ENCODE measurements at places on chromosomes 1 and 21.

DNA sequence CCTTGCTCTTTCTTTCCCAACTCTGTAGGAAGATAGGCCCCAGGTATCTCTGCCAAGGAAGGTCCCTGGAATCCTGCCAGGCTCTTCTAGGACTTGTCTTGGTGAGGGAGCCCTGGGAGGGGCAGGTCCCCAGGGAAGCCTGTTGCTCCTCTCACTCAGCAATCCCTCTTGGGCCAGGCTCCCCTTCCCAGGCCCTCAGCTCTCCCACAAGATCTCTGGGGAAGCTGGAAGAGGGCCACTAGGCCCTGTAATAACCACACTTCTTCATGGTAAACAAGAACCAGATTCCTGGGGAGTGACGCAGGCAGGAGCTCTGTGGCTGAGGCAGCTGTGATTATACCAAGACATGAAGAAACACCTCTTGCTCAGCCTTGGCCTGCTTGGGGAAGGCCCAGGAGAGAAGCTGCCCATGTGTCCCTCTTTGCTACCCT, 9.9 kb upstream of the MAPKAPK2 start:
- peak; percentile 97 for DNase-seq

- DNase-seq, result no peak
These were observed 31.6 kb upstream of the RPTN start for GRCh38 chr1:152190589-152190988.

DNA sequence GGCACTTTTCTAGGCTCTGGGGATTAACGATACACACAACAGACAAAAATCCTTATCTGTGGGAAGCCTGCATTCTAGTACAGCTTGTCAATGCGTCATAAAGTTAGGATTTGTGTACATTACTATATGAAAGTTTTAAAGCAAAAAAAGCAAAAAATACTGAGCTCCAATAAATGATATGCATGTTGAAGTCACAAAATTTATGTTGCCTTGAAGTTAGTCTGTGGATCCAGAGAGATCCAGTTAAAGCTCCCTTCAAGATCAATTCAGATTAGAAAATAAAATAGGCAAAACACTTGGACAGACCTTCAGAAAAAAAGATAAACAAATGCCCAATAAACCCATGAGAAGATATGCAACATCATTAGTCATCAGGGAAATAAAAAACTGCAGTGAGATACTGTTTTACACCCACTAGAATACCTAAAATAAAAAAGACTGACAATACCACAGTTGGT, 33.1 kb upstream of the KCNQ4 start:
- no peak for DNase-seq

DNA sequence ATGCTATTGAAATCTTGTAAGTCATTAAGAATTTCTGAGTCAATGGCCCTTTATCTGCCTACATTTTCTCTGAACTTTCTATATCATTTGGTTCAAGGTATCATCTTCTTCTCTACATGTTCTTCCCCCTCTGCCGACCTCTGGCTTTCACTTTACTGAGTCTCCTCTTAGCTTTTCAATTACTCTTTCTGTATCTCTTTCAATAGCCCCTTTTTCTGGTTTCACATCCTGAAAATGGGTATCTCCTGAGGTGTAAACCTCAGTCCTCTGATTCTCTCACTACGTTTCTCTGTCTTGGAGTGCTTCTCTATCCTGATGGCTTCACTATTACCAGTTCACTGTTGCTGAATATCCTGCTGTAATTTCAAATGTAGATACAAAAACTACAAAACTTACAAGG, 98.9 kb downstream of the LYST start:
- DNase-seq, result no peak

DNA sequence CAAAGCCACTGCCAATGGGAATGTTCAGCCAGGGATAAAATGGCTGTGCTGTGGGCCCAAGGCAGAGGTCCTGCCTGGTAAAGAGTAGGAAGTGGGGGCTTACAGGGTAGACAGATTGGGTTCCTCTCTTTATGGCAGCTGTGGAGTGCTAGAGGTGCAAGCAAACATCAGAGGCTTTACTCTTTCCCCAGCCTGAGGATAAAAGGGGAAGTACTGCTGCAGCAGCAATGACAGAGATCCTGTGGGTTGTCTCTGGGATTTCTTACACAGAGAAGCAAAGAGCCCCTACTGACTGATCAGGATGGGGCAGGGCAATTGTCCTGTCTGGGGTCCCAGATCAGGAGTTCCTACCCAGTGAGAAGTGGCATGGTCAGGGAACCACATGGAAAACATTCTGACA, 54.2 kb downstream of the DRAM2 start:
- DNase-seq, result no peak

- no peak for DNase-seq
These were observed 14.8 kb upstream of the NCMAP start for GRCh38 chr1:24540906-24541710.

GRCh38 chr21:37619464-37619974, 252.9 kb downstream of the DYRK1A start:
- DNase-seq, result no peak

DNA sequence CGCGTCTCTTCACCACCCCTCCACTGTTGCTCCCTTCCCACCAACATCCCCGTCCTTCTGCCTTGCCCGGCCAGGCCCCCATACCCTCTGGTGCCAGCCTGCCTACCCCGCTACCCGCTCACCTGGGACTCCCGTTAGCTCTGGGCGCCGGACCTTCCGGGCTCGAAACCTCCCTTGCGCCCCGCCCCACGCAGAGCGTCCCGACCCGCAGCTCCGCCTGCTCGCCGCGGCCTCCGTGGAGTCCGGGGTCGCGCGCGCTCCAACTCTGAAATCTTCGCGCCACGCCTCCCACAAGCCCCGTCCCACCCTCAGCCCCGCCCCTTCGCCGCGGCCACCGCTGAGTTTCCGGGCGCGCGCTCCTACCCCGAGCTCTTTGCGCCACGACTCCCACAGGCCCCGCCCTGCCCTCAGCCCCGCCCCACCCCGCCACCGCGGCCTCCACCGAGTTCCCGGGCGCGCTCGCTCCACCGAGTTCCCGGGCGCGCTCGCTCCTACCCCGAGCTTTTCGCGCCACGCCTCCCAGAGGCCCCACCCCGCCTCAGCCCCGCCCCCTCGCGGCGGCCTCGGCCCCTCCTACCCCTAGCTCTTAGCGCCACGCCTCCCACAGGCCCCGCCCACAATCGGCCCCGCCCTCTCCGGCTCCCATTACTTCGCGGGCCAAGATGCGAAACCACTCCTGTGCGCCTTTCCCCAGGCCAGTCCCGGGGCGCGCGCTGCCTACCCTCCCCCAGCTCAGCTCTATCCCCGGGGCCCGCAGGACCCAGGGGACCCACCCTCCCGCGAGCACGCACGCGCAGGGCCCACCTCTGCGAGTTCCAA, at the start of gene IFT25:
TSS of gene IFT25 (minus strand) at position 267 of the 819 bp plus-strand sequence. CDS start 5,617 bp downstream, outside the sequence.
- peak; percentile 98 for DNase-seq

- no peak for DNase-seq
These were observed 198.6 kb downstream of the GRIK3 start for GRCh38 chr1:36835696-36836095.

GRCh38 chr1:150809651-150810050, 1.6 kb upstream of the CTSK start:
- no peak for DNase-seq

- peak; percentile 71 for DNase-seq
These were observed 22.7 kb upstream of the PIK3CD start for GRCh38 chr1:9628541-9629444.

DNA sequence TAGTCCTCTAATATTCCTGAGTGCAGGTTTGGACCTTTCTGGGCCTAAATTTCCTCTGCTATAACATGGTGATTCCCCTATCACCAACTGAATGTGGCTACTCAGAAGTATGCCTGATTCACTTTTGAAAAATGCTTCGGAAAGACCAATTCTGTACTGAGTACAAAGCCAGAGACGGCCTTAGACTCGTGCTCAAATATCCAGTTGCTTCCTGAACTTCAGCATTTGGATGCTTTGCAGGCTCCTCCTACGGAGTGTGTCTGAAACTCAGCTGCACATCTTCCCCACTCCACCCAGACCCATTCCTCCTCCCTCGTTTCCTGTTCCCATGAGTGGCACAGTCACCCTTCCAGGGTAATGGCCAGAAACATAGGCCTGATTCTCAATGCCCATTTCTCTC, 98.4 kb upstream of the GADD45A start:
- no peak for DNase-seq

DNA sequence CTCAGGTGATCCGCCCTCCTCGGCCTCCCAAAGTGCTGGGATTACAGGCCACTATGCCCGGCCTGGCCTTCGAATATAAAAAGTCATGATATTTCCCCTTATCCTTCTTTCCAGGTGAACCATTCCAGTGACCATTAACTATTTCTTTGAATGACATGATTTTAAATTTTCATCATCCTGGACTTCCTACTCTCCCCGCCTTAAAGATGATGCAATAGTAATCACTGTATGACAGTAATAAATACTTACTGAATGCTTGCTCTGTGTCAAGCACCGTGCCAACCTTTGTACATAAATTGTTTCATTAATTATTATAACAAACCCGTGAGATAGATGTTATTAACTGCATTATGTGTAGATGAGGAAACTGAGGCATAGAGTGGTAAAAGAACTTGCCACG, 19.9 kb upstream of the ATP1A1 start:
- DNase-seq, result no peak

GRCh38 chr1:174812656-174813055, 187.1 kb upstream of the CACYBP start:
- DNase-seq, result peak; percentile 42

DNA sequence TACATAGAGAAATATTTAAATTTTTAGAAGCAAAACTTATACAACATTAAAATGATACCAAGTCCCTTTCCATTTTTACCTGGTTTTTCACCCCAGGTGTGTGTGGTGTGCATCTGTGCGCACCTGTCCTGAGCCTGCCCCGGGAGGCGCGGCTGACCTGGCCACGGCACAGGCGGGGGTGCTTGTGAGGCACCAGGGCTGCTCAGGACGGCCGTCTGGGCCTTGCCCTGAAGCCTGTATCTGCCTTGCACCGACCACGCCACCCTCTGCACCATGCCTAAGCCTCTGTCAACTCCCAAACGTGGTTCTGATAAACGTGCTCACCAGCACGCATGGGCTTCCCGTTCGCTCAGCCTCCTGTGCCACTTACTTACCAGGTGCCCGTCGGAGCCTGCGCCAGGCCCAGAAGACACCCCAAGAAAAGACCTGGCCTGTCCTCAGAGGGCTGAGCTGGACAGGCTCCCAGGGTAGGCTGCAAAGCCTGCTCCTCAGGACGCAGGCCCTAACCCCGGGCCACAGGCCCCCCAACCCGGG, 20.9 kb downstream of the PANK4 start:
- DNase-seq, result no peak

GRCh38 chr1:910311-910880, 13.3 kb upstream of the SAMD11 start:
- no peak for DNase-seq

DNA sequence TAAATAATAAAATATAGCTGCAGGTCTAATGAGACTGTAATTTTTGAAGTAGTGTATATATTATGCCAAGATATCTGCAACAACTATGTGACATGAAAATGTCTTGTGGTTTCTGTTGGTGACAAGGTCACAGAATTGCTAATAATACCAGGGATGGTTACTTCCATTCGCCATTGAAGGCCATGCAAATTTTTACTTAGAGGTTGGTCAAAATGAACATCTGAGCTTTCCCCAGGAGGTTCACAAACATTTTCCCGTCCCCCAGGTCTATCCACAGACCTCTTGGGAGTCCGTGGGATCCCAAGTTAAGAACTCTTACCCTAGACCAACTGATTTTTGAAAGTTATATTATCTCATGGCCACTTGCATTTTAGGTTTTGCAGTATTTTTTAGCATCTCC, 62.7 kb downstream of the BCL9 start:
- DNase-seq, result no peak

- DNase-seq, result no peak
These were observed 87.3 kb downstream of the RPS6KC1 start for GRCh38 chr1:213138391-213138790.

GRCh38 chr1:206558794-206559671, 51.7 kb downstream of the RASSF5 start:
- no peak for DNase-seq

GRCh38 chr1:71862756-71863155, 419.6 kb downstream of the NEGR1 start:
- DNase-seq, result no peak

DNA sequence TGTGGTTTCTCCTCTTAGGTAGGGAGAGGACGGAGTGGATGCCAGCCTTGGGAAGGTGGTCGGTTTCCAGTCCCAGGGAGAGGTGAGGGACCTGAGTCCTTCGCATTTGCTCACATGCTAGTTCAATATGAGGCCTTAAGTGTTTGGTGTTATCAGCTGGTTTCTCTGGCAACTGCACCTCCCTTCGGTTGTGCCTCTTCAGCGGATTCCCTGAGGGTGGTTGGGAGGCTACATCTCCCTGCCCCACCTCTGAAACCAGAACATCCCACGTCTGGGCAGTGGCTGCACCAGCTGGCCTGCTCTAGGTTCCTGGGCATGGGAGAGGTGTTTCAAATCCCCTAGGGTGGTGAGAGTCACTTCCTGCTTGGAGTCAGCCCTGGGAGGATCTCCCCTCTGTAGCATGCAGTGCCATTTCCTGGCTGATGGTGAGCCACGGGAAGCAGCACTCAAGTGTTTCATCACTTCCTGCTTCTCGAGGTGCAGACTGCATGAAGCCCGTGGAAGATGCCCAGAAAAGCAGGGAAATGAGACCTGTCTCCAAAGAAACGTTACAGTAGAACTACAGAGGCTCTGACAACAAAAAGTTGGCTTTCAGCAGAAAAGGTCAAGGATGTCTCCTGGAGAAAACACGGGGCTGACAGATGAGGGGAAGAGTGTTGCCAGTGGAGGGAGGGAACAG, 4.5 kb downstream of the TMEM125 start:
- peak; percentile 28 for DNase-seq

GRCh38 chr1:33874636-33875035, 10.8 kb downstream of the HMGB4 start:
- no peak for DNase-seq

- no peak for DNase-seq
These were observed 5.6 kb downstream of the RORC start for GRCh38 chr1:151825751-151826660.

DNA sequence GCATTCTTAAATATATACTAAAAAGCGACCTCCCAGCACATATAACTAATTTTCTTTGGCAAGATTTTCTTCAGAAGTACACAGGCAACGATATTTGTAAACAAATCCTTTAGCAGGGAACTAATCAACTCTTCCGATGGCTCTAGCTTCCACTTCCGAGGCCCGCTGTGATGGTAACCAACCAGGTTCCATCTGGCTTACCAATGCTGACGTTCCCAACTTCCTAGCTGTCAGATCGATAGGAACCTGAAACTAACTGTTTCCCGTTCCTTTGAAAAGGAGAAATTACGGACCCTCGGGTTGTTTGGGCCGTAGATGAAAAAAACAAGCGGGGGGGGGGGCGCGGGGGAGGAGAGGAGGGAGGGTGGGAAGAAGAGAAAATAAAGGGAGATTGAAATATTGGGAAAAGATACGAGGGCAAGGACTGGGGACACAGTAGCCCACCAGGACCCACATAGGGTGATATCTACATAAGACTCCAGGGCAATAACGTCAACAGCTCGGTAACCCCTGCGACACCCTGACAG, 513 bp downstream of the GTF2B start:
- peak; percentile 44 for DNase-seq
